A673 (cell line): ENCODE measurements at places on chromosomes 1 and 21.

GRCh38 chr1:64650411-64650810 is 94.5 kb upstream of the RAVER2 start:
- no peak for DNase-seq

DNA sequence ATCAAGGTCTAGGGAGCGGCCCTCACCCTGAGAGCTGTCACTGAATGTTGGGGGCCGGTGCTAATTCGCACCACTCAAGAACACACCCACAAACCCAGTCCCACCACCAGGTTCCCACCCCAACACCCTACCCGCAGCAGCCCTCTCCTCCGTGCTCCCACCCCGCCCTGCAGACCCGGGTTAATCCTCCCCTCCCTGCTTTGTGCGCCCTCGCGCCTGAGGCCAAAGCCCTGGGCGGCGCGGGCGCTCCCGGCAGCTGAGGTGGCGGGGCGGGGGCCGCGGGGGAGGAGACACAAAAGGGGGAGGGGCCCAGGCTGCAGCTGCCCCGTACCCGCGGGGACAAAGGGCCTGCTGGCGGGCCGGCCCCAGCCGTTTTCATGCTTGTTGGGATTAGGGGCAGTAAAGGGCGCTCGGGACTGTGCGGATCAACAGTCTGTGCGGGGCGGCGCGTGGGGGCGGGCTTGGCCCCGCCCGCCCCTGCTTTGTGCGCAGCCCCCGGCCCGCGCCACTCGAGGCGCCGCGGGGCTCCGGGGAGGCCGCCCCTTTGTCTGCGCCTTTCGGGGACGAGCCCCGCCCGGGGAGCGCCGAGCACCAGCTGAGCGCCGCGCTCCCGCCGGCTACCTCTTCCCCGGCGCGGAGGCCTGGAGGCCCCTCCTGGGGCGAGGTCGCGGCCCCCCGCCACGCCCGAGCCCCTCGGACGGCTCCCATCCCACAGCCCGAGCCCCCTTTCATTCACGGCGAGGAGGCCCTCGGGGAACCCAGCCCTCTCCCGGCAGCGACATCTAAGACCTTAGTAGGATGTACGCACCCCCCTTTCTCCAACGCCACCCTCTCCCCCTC is 10.9 kb downstream of the C1orf216 start:
- DNase-seq = peak; percentile 54

- no peak for DNase-seq
Observed at GRCh38 chr1:84742653-84743052, 52.4 kb upstream of the SSX2IP start.

DNA sequence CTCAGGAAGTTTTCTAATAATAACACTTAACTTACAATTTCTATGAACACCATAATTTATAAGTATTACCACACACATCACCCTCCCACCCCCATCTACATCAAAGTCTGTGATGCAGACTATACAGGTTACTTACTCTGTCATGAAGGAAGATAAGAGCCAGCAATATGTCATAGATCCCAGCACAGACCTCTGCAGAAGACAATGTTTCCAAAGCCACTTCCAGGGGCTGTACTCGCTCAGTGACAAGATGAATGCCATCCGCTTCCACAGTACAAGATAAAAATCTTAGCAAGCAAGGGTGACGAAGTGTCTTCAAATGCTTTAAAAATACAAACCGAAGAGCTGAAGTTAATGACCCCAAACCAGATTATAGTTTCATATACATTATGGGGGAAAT is 15.2 kb downstream of the SCYL3 start:
- DNase-seq = no peak

- no peak for DNase-seq
Observed at GRCh38 chr1:75165264-75165663, 31.1 kb downstream of the LHX8 start.

- no peak for DNase-seq
Observed at GRCh38 chr21:29540289-29540688, 241.6 kb downstream of the BACH1 start.

GRCh38 chr1:212968368-212968863 is 18.1 kb downstream of the VASH2 start:
- DNase-seq = no peak

DNA sequence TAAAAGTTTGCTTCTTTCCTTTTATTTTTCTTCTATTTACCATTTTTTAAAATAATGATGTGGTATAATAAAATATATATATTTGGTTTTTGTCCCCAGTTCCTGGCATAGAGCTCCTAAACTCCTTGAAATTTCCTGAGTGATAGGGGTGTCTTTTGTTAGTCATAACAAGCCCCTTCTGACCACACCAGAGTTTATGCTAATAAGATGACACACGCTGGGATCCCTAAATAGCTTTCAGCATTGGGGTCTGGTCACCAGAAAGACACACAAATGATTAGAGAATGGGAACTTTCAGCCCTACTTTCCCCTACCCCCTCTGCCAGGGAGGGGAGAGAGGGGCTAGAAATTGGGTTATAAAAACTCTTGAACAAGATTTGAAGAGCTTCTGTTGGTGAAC is 56.2 kb downstream of the COL24A1 start:
- no peak for DNase-seq

GRCh38 chr1:183780159-183780558 is 24.8 kb upstream of the RGL1 start:
- DNase-seq = peak; percentile 46

GRCh38 chr1:54570161-54570560 is 22.1 kb downstream of the ACOT11 start:
- DNase-seq = peak; percentile 43

DNA sequence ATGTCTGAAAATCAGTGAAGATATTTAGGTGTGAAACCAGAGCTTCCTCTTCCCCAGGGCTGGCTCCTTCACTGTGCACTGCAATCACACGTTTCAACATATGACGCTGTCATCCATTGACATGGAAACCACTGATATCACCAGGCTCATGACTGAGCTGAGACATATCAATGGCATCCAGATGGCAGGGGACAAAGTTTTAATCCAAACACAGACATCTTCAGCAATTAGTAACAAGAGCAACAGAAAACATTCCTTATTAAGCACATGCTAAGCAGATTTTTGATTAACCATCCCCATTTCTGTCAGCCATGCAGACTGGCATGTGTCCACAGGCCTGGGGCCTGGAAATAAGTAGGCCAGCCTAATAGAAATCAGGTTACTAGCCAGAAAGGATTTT is 108.0 kb upstream of the ADAR start:
- no peak for DNase-seq

GRCh38 chr1:27402349-27402754 is 9.9 kb downstream of the GPR3 start:
- DNase-seq = peak; percentile 45

GRCh38 chr1:2143814-2144500 is 50.6 kb downstream of the FAAP20 start:
- no peak for DNase-seq

- no peak for DNase-seq
Observed at GRCh38 chr1:36524359-36525062, 41.8 kb upstream of the CSF3R start.

DNA sequence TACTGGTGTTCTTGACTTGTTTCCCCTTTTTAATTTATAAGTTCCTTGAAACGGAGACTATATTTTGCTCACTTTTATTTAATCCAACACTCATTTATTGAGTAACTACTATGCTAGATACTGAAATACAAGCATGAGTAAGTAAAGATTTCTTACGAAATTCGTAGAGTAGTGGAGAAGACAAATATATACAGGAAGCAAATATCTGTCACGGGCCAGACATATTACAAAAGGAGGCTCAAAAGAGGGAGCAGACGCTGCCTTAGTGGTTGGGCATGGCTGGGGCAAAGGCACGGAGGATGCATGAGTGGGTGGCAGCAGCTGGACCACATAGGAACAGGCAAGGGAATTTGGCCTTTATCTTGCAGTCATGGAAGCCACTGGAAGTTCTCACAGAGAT is 6.8 kb downstream of the NCF2 start:
- no peak for DNase-seq

GRCh38 chr1:42379794-42380585 is 602 bp upstream of the RIMKLA start:
- peak; percentile 12 for DNase-seq

DNA sequence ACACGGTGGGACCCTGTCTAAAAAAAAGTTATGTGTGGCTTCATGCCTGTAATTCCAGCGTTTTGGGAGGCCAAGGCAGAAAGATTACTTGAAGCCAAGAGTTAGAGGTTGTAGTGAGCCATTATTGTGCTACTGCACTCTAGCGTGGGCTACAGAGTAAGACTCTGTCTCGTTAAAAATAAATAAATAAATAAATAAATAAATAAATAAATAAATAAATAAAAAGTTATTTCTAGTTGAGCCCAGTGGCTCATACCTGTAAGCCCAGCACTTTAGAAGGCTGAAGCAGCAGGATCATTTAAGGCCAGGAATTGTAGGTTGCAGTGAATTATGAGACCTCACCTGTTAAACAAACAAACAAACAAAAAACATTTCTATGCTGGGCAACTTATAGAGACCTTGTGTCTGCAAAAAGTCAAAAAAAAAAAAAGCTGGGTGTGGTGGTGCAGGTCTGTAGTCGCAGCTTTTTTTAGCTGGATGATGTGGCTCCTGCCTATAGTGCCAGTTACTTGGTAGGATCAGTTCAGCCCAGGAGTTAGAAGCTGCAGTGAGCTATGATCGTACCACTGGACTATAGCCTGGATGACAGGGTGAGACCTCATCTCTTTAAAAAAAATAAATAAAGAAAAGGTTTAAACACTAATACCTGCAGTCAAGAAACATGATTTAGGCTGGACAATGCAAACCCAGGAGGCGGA is 25.6 kb downstream of the GON4L start:
- DNase-seq = no peak

- no peak for DNase-seq
Observed at GRCh38 chr1:59204001-59204400, 92.9 kb upstream of the FGGY start.

- DNase-seq = no peak
Observed at GRCh38 chr1:24293392-24294227, 25.5 kb upstream of the GRHL3 start.

DNA sequence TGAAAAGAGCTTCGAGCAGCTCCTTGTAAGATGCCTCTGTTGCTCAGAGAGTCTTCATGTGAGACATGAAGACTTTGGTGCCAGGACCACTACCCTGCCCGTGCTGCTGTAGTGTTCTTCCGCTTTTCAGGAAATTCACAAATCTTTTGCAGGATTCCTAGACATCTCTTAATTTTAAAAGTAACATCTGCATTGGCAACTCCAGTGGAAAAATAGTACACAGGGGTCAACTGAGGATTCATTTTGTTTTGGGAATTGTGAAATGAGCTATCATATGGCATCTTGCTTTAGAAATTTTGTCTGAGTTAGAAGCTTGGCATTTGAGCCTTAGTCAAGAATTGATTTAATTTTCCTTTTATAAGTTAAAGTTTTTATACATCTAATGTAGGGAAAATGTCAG is 7.2 kb downstream of the PRDM2 start:
- DNase-seq = no peak

DNA sequence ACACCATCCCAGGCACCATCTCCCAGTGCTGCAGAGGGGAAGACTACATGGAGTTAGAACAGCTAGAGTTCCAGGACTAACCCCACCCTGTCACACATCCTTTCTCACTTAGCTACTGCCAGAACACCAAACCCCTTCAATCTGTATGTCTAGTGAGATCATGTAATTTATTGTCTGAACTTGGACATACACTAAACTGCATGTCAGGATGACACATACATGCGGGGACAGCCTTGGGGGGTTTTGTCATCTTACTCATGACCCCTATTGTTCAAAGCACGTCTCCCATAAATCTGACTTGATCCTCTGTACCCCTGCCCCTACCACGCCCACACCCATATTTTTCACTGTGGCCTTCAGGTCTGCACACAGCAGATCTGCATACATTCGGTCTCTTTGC is 71.3 kb downstream of the GABPA start:
- no peak for DNase-seq

GRCh38 chr1:41668054-41668660 is 183.7 kb upstream of the EDN2 start:
- DNase-seq = no peak

- DNase-seq = no peak
Observed at GRCh38 chr1:23214640-23215039, 2.7 kb downstream of the HTR1D start.

- no peak for DNase-seq
Observed at GRCh38 chr1:225410036-225410435, 17.8 kb downstream of the LBR start.

GRCh38 chr1:213256438-213257087 is 205.5 kb downstream of the RPS6KC1 start:
- DNase-seq = no peak

GRCh38 chr1:36382231-36382630 is 3.5 kb downstream of the STK40 start:
- no peak for DNase-seq

DNA sequence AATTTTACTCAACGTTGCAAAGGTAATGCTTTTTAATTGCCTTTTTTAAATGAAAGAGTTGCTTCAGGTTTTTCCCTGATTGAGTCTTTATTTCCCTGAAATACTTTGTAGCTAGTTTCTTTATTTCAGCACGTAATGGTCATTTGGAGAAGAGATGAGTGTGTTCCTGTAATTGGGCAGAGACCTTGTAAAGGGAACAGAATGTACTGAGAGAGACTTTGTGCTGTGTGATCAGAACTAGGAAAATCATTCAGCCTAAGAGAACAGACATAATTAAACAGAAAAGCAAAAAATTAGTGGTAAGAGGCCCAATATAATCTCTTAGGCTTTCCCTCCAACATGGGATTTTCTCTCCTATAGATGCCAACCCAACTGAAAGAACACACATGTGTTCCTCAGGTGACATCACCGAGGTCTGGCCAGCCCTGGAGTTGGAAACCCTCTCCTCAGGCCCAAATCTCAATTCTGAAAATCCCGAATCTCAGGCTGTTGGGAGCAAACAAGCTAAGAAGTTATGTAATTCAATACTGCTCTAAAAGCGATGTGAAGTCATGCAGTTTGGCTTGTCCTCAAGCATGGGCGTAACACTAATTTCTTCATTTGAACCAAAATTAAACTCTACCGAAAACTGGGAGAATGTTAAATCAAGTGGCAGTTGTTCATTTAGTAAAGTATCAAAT is 102.0 kb downstream of the TGFB2 start:
- no peak for DNase-seq

DNA sequence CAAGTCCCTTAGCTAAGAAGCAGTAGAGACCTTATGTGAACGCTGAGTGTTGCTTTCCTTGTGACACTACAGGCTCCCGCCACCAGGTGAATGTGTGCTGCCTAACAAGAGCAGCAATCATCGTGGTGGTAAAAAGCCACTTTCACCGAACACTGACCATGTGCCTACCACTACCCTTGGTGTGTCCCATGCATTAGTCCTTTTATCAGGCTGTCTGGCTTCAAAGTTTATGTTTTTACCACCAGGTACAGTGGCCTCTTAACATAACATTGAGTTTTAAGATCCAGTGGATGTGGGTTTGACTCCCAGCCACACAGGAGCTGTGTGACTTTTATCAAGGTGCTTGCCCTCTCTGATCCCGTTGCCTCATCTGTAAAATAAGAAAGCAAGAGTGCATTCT is 1.7 kb downstream of the C1QB start:
- DNase-seq = no peak

- peak; percentile 93 for DNase-seq
Observed at GRCh38 chr1:23554481-23555269, 4.6 kb downstream of the ID3 start.

DNA sequence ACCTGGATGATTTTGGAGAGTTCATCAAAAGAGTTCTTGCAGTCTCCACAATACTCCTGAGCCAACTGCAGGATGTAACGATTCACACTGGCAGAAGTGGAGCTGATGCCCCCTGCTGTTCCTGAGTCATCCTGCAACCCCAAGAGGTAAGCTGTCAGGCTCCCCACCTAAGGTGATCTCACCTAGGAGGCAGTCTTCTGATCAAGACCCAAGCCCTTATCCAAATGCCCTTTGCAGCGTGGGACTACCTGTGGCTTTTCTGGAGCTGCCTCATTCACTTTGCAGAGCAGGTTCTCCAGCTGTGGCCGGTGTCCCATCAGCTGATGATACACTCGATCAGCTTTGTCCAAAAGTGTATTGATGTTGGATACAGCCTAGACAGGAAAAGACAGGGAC is 96.4 kb downstream of the UBR4 start:
- DNase-seq = peak; percentile 48
